GM23248 (cell line): ENCODE measurements at places on chromosomes 5 and 9. TPM values are rescaled to one million over a fixed set of nuclear protein-coding genes. Genes with fewer than 3 reads are reported as not detected.

- H3K27ac ChIP-seq = peak overlapping the region; percentile 84
- DNase-seq = peak; percentile 19
- peaks cover 53% of the 10 kb centered on the region for H3K4me1 ChIP-seq
Observed at GRCh38 chr5:179766726-179767455, 26.9 kb upstream of the LTC4S start.

DNA sequence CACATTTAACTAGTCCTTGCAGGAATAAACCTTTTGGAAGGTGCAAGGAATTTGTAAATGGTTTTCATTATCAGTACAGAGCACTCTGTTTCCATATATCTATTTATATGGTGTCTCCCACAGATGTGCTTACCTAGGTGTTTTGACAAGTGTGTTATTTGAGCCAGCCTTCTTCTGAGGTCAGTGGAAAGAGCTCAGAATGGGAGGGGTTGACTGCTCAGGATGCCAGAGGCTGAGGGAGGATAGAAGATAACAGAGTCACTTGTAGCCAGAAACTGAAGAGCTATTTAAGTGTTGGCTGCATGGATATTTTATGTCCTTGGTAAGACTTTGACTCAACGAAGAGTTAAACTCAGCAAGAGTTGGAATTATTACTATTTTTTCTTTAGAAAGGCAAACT lies 5.0 kb downstream of the CMYA5 start:
- no peak for DNase-seq
- H3K36me3 ChIP-seq = no peaks in the 10 kb centered on the region
- H3K4me1 ChIP-seq = peaks cover 9% of the 10 kb centered on the region; the same call in 1 of the 2 replicates
- H3K27me3 ChIP-seq = no peaks in the 10 kb centered on the region
- H3K4me3 ChIP-seq = no peak overlapping the region
- H3K27ac ChIP-seq = no peak overlapping the region

GRCh38 chr9:94623253-94623652 lies 16.1 kb downstream of the FBP1 start:
- DNase-seq = peak; percentile 17
- no peaks in the 10 kb centered on the region for H3K36me3 ChIP-seq
- no peaks in the 10 kb centered on the region for H3K4me1 ChIP-seq
- H3K4me3 ChIP-seq = no peak overlapping the region

- no peaks in the 10 kb centered on the region for H3K27me3 ChIP-seq
- no peaks in the 10 kb centered on the region for H3K4me1 ChIP-seq
- DNase-seq = no peak
- no peaks in the 10 kb centered on the region for H3K36me3 ChIP-seq
- no peak overlapping the region for H3K27ac ChIP-seq
Observed at GRCh38 chr5:50658246-50658645, 8.2 kb upstream of the PARP8 start.

- peak overlapping the region; percentile 54 for H3K4me3 ChIP-seq
- H3K4me1 ChIP-seq = no peaks in the 10 kb centered on the region
- peaks cover 32% of the 10 kb centered on the region for H3K27me3 ChIP-seq
- peak; percentile 15 for DNase-seq
Observed at GRCh38 chr5:36070687-36071571, 4.2 kb upstream of the UGT3A2 start.

DNA sequence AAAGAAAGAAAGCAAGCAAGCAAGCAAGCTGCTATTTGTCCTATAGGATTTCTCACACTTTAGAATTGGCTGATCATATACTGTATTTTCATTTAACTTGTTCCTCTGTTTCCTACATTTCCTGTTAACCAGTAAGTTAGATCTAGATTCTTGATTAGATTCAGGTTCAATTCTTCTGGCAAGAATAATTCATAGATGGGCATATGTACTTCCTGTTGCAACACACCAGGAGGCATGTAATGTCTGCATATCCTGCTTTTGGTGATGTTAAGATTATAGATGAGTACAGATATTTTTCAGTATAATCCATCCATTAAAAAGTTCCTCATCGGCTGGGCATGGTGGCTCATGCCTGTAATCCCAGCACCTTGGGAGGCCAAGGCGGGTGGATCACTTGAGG lies 10.8 kb upstream of the KIF27 start:
- no peak for DNase-seq
- peaks cover 24% of the 10 kb centered on the region for H3K4me1 ChIP-seq
- H3K27me3 ChIP-seq = no peaks in the 10 kb centered on the region
- H3K4me3 ChIP-seq = no peak overlapping the region
- H3K27ac ChIP-seq = no peak overlapping the region

P4HA2 gene
- 353 and 374 TPM in 2 replicates for polyA plus RNA-seq

DNA sequence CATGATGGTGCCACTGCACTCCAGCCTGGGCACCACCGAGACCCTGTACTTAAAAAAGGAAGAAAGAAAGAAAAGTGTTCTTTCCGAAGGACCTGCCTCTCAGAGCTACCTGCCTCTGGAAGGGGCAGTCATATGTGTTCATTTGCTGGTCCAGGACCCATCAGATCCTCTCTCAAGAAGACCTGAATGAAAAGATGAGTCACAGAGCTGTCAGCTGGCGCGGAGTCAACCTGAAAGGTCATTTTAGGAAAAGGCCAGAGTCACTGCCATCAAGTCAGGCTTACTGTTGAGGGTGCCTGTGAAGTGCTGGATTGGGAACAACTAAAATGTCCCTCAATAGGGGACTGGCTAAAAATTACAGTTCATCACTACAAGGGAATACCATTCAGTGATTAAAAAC lies 14.9 kb upstream of the HRH2 start:
- no peak overlapping the region for H3K4me3 ChIP-seq
- no peaks in the 10 kb centered on the region for H3K36me3 ChIP-seq
- H3K4me1 ChIP-seq = no peaks in the 10 kb centered on the region
- no peaks in the 10 kb centered on the region for H3K27me3 ChIP-seq
- no peak overlapping the region for H3K27ac ChIP-seq

DNA sequence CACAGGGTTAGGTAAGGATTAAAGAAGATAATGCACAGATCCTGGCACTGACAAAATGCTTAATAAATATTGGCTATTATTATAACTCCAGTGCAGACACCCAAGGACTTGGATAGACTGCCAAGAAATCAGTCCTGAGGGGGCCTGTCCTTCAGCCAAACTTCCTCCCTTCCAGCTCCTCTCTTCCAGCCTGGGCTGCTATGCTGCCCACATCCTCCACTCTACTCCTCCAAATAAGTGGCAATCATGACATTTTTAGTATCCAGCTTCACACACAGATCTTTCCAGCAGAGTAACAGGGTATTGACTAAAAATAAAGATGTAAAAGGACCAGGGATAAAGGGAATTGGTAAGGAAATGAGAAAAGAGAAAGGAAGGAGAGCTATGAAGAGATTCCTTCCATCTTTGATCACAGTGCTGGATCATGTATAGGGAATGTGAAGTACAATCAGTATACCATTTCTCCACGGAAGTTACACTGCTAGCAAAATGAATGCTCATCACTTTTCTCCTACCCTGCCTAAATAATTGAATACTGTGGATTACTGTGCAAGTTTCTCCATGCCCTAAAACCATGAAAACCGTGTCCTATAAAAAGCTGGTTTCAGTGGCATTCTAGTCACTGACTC lies 136.0 kb upstream of the OSMR start:
- no peaks in the 10 kb centered on the region for H3K36me3 ChIP-seq
- H3K27ac ChIP-seq = no peak overlapping the region
- DNase-seq = no peak
- 0 out of 2 replicates have a peak, but pooled peaks cover 11% of the 10 kb centered on the region for H3K4me1 ChIP-seq
- no peak overlapping the region for H3K4me3 ChIP-seq

DNA sequence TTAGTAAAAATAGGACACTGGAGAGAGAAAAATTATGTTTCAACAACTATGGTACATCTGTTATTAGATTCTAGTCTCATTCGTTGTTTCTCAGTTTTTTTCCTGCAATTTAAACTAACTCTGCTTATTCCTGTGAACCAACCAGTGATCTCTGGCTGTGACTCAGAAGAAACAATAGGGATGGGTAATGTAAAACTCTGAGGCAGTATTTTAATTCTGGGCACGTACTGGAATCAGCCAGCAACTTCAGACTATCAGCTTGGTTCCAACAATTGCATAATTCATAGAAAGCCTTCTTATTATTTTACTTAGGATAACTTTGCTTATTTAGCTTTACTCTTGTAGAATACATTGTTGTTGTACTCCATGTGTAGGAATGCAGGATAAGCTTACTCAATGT lies 28.8 kb downstream of the MLLT3 start:
- no peak overlapping the region for H3K4me3 ChIP-seq
- no peaks in the 10 kb centered on the region for H3K27me3 ChIP-seq
- H3K36me3 ChIP-seq = no peaks in the 10 kb centered on the region
- DNase-seq = peak; percentile 73

PCDHB8 gene
- 0.83 and 1.0 TPM in 2 replicates for polyA plus RNA-seq

GRCh38 chr9:1956958-1957357 lies 58.2 kb upstream of the SMARCA2 start:
- no peak for DNase-seq
- H3K36me3 ChIP-seq = no peaks in the 10 kb centered on the region
- no peak overlapping the region for H3K27ac ChIP-seq
- no peak overlapping the region for H3K4me3 ChIP-seq
- peaks cover 11% of the 10 kb centered on the region for H3K27me3 ChIP-seq
- no peaks in the 10 kb centered on the region for H3K4me1 ChIP-seq

- no peak for DNase-seq
- H3K36me3 ChIP-seq = no peaks in the 10 kb centered on the region
- no peak overlapping the region for H3K27ac ChIP-seq
- H3K27me3 ChIP-seq = no peaks in the 10 kb centered on the region
- no peak overlapping the region for H3K4me3 ChIP-seq
Observed at GRCh38 chr5:146940295-146940694, 61.7 kb upstream of the PPP2R2B start.

DNA sequence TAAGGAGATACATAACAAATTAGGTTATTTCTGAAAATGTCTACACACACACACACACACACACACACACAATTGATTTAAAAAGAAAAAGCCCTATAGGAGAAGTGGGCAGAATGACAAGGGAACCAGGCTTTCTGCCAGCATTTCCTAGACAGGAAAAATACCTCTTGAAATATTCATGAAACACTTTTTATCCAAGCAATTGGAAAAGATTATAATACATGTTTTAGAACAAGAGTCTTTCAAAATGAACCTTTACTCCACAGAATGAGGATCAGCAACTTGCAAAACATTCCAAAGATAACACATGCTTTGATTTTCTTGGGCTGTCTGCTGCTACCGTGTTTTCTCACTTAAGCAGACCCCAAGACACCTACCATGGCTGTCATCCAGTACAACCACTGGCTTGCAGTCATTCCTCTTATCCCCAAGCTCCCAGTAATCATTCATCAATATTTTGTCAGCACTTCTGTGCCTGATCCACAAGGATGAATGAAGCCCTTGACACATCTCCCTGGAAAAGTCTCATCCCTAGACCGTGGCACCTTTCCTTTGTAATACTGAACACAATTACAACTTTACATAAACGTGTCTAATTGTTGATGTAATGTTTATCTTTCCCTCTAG lies 717.1 kb upstream of the ZNF608 start:
- no peak overlapping the region for H3K27ac ChIP-seq
- no peaks in the 10 kb centered on the region for H3K4me1 ChIP-seq
- no peaks in the 10 kb centered on the region for H3K36me3 ChIP-seq
- DNase-seq = peak; percentile 2
- H3K4me3 ChIP-seq = no peak overlapping the region

DNA sequence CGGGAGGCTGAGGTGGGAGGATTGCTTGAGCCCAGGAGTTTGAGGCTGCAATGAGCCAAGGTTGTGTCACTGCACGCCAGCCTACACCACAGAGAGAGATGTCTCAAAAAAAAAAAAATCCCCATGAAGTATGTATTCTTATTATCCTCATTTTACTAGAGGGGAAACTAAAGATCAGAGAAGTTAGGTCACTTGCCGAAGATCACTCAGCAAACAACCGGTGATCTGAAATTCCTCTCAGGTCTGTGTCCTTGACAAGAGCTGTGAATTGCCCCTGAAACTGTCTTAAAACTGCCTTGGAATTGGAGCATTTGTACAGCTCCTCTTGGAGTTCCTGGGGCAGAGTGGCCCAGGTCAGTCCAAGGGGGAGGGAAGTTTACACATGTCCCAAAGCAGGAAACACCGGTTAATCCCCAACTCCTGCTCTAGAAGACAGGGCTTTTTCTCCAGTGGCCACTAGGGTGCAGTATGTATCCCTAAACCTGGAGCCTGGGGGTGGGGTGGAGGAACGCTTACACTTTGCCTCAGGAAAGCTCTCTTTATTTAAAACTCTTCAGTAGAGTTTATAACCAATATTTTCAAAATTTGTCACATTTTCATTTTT lies 27.6 kb downstream of the AQP7 start:
- H3K36me3 ChIP-seq = peaks cover 17% of the 10 kb centered on the region
- H3K27me3 ChIP-seq = no peaks in the 10 kb centered on the region
- H3K4me1 ChIP-seq = 0 out of 2 replicates have a peak, but pooled peaks cover 3% of the 10 kb centered on the region
- DNase-seq = peak; percentile 87

ITGA1 gene
- polyA plus RNA-seq = 8.1 and 8.9 TPM in 2 replicates

PCDHB2 gene
- polyA plus RNA-seq = 4.4 and 6.0 TPM in 2 replicates

DNA sequence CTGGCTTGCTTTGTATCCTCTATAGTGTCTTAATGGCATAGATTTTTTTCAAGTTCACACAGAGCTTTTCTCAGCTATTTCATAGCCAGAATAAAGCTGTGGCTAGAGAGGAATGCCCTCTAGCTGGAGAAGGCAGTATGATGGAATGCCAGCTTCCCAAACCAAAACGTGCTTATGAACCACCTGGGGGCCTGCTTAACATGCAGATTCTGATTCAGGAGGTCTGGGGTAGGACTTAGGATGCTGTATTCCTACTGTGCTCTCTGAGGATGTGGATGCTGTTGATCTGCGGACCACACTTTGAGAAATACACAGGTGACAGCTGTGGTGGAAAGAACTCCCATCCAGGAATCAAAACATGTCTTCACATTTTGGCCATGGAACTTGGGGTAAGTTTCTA lies 49.9 kb upstream of the DPYSL3 start:
- 0 out of 2 replicates have a peak, but pooled peaks cover 4% of the 10 kb centered on the region for H3K27me3 ChIP-seq
- no peak overlapping the region for H3K4me3 ChIP-seq
- peaks cover 8% of the 10 kb centered on the region for H3K4me1 ChIP-seq
- no peaks in the 10 kb centered on the region for H3K36me3 ChIP-seq
- peak; percentile 24 for DNase-seq
- H3K27ac ChIP-seq = no peak overlapping the region

TUSC1 gene
- polyA plus RNA-seq = 12.7 and 14.9 TPM in 2 replicates

DNA sequence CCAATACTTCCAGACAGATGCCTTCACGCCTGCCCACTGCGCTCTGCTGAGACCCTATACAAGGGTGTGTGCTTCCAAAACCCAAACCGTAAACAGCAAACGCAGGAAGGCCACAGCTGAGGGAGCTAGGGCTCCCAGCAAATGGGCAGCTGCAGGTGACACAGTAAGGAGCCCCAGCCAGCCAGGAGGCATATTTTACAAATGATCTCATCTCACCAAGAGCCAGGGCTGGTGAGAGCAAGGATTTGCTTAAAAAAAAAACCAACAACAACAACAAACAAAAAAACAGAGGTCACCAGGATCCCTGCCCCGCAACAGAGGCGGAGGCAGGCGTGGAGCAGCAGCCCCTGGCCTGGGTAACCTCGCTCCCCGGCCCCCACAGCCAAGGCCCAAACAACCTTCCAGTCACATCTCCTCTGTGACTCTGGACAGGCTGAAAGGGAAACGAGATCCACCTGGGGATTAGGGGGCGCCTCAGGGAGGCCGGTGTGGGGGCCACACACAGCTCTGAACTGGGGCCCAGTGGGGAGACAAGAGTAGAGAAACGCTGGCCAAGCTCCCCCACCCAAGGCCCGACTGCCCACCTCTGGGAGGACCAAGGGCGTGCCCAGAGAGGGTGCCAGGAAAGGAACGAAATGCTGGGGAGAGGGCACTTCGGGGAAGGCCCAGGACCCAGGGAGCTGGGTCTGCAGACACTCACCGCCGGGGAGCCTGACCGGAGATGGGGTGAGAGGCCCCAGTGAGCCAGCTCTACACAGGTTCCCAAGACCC lies 3.3 kb downstream of the NACC2 start:
- H3K4me1 ChIP-seq = peaks cover 15% of the 10 kb centered on the region
- H3K27me3 ChIP-seq = no peaks in the 10 kb centered on the region
- H3K27ac ChIP-seq = no peak overlapping the region

- no peaks in the 10 kb centered on the region for H3K4me1 ChIP-seq
- no peaks in the 10 kb centered on the region for H3K36me3 ChIP-seq
- no peak overlapping the region for H3K4me3 ChIP-seq
Observed at GRCh38 chr5:82018462-82018861, 46.6 kb downstream of the ATG10 start.
